ENCODE measurements at places on chromosomes 6 and 20.

DNA sequence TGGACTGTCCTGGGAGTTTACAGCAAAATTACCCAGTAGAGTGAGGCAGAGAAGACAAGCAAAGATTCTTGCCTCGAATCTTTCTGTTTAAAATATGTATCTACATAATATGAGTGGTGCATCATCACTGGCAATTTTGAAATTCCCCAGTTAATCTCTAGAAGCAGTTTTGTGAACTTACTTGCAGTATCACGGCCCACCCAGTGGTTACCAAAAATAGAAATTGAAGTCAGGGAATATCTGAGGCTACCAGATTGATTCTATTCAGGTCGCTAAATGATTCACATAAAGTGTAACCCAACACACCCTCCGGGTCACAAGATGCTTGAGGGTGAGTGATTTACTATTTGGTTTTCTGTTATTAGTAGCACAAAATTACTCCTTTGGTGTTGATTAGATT is 111.9 kb downstream of the PPP1R14C start:
- no peak for DNase-seq

DNA sequence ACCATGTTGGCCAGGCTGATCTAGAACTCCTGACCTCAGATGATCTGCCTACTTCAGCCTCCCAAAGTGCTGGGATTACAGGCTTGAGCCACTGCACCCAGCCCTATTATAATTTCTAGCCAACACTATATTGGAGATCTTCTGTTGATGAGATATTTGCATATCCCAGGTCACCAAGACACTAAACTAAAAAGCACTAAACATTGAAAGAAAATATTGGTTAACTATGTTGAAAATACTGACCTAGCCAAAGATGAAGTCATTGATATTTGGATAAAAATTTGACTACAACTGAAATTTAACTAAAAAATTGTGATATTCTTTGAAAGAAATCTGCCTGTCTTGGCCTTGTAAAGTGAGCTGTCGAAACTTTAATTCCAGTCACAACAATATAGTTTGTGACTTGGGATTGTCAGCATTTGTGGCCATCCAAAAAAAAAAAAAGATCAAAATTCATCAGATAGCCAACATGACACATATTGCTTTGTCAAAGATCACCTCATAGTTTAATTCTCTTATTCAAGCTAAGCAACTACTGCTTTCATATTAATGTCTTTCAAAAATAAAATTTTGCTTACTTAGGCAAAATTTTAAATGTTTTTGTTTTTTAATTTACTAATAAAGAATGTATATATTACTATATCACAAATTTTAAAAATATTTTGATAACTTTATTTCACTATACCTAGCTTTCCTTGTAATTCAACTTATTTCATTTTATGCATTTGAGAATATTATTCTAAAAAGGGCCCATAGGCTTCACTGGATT is 6.3 kb upstream of the NT5E start:
- DNase-seq: no peak

DNA sequence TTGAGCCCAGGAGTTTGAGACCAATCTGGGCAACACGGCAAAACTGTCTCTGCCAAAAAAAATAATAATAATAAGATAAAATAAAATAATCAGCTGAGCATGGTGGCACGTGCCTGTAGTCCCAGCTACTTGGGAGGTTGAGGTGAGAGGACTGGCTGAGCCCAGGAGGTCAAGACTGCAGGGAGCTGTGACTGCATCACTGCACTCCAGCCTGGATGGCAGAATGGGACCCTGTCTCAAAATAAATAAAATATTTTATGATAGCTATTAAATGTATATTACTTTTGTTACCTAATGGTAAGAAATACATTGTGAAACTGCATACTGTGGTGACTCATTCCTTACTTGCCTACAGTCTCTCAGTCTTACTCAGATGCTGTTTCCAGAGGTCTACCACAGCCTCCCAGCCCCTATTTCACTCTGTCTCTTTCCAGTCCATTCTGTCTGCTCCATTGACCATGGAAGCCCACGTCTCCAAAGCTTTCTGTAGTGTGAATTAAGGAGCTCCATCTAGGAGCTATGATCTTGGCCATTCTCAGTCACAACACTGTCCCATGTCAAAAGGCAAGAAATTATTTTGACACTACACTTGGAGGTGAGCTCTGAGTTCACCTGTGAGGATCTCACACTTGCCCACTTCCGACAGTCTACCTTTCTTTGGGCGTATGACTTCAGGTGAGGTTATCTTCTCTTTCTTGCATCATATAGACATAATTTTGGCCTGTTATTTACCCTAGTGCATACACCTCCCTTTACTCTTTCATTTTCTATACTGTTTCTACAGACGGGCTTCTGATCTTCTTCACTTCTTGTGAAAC is 22.4 kb upstream of the SNX9 start:
- DNase-seq: no peak

DNA sequence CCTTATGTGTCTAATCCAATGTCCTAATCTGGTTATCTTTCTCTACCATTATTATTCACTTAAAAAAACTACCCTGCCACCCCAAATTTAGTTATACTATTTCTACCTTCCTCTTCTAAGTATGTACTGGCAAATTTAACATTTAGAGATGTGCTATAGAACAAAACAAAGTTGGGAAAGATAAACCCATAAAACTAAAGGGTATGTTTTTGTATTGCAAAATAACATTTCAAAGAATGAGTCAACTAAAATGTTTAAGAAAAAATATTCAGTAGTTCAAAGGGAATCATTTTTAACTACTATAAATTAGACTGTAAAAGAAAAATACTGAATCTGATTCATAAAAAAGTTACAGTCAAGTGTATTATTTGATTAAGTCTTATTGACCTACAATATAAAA is 103.0 kb downstream of the LMBRD1 start:
- no peak for DNase-seq

- no peak for DNase-seq
Measured at GRCh38 chr6:136440203-136440602, 110.0 kb downstream of the MAP7 start.

DNA sequence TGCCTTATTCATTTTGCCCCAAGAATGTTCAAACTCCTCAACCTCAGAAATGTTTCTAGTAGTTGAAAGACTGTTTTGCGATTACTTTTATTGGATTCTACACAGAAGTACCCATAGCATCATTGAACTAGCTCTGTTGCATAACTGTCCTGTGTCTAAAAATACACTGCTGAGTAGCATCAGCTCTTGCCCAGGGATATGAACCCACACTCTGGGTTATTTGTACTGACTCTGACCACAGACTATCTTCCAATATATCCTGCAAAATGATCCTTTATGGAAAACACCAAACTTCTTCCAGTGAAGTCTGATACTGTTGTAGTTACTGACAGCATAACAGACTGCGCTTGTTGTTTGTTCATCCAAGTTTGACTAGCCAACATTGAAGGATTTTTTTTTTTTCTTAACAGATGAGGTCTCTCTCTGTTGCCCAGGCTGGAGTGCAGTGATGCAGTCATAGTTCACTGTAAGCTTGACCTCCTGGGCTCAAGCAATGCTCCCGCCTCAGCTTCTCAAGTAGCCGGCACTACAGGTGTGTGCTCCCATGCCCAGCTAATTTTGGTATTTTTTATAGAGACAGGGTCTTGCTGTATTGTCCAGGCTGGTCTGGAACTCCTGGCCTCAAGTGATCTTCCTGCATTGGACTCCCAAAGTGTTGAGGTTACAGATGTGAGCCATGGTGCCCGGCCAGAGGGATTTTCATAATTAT is 49.9 kb downstream of the TULP4 start:
- no peak for DNase-seq

GRCh38 chr6:166597711-166598440 is 11.4 kb upstream of the RAMACL start:
- no peak for DNase-seq
